Activated CD4-positive, CD25-positive, alpha-beta regulatory T cell (primary cell): ENCODE measurements at places on chromosomes 7 and 10.

DNA sequence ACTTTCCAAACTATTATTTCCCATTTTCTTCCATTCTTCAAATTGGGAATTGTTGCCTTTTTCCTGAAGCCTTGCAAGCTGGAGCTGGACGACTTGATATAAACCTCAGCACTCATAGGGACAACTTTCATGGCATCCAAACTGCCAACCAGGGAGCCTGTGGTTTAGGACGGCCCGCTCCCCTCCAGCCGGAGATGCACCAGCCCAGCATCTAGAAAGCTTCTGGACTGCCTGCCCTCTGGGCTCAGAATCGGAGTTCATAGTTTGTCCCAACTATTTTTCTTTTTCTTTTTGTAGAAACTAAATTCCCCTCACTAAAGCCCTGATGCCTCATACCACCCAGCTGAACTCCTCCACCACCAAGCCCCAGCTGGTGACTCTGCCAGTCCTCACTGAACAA is 200.3 kb downstream of the DNAJB6 start:
- DNase-seq, result no peak

- DNase-seq, result no peak
Observed at GRCh38 chr10:3702056-3702546, 82.9 kb downstream of the KLF6 start.

DNA sequence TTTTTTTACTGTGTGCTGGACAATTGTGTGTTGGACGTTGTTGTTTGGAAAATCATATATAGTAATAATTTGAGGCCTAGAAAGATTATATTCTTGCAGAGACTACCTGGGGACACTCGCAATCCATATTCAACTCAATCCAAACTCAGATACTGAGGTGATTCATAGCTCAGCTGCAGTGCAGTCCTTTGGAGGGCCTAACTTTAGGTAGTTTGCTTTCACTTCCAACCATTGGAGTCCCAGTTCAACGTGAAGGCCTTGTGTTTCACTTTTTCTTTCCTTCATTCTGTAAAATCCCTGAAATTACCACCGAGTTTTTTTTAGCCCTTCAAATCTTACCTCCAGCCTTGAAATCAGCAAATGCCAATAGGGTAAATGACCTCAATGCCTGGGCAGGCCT is 32.3 kb downstream of the ATRNL1 start:
- DNase-seq, result no peak

DNA sequence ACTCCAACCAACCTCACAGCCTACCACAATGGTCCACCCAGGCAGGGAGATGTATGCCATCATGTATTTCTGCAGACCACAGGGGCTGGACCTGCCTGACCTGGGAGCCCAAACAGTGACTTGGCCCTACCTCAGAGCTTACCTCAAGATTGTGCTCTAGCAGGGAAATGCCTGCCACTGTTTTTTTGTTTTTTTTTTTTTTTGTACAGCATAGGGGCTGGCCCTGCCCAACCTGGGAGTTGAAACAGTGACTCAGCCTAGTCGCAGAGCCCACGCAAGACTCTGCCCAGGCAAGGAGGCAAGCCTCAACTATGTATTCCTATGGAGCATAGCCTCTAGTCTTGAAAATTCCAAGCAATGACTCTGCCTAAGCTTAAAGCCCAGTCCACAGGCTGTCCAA is 39.3 kb upstream of the CDK6 start:
- no peak for DNase-seq

DNA sequence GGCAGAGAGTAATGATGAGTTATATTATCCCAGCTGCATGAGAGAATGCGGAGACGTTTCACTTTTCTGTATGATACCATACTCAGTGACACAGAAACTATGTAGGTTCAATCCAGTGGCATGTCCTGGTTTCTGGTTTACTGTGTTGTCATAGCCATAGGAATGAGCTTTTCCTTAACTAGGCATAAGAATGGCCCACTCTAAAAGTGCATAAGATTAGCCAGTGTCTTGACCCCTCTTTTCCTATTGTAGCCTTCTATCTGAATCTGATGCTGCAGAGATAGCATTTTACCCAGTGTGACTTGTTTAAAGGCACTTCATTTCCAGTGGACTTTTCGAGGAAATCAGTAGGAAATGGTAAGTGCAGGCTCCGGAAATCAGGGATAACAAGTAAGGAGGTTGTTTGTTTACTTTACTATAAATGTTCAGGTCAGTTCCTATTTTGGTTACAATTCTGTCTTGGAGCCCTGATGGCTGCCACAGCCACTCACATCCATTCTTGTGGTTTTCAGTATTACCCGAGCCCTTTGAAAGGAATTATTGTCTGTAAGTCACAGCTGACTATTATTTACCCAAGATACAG is 70.5 kb downstream of the SEMA3A start:
- DNase-seq, result no peak

- DNase-seq, result no peak
Observed at GRCh38 chr10:113905756-113906155, 51.3 kb downstream of the NHLRC2 start.

DNA sequence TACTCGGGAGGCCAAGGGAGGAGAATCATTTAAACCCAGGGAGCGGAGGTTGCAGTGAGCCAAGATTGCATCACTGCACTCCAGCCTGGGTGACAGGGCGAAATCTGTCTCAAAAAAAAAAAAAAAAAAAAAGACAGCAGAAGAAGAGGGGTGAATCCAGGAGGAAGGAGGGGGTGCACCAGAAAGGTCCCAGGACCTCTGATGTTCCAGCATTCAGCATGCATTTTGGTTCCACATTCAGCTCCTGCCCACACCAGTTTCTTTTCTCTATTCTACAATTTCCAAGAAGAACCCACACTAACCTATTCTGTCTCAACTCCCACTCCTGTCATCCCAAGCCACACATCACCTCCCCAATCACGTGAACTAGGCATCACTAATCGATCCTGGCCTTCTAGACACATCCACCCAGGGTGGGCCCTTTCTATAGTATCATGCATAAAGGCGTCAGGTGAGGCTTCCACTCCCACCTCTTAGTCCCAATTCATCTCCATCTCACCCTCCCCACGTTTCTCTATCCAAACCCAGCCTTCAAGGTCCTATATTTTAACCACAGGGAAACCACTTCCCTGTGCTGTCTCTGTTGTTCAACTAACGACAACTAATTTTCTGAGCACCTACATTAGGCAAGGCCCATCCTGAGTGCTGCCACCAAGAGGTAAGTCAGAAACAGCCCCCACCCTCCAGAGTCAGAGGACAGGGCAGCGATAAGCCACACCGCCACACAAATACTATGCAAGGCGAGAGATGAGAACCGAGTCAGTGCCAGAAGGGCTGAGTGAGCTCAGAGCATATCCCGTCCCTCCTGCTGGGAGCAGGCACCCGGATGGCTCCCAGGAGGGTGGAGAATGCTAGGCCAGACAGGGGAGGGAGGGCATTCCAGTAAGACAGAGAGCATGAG is 2.2 kb downstream of the ANXA11 start:
- peak; percentile 20 for DNase-seq

- no peak for DNase-seq
Observed at GRCh38 chr10:120971671-120972070, 120.5 kb downstream of the WDR11 start.

GRCh38 chr10:110973400-110973799 is 54.0 kb downstream of the SHOC2 start:
- DNase-seq, result no peak

- no peak for DNase-seq
Observed at GRCh38 chr10:61918140-61918539, 16.6 kb downstream of the ARID5B start.

DNA sequence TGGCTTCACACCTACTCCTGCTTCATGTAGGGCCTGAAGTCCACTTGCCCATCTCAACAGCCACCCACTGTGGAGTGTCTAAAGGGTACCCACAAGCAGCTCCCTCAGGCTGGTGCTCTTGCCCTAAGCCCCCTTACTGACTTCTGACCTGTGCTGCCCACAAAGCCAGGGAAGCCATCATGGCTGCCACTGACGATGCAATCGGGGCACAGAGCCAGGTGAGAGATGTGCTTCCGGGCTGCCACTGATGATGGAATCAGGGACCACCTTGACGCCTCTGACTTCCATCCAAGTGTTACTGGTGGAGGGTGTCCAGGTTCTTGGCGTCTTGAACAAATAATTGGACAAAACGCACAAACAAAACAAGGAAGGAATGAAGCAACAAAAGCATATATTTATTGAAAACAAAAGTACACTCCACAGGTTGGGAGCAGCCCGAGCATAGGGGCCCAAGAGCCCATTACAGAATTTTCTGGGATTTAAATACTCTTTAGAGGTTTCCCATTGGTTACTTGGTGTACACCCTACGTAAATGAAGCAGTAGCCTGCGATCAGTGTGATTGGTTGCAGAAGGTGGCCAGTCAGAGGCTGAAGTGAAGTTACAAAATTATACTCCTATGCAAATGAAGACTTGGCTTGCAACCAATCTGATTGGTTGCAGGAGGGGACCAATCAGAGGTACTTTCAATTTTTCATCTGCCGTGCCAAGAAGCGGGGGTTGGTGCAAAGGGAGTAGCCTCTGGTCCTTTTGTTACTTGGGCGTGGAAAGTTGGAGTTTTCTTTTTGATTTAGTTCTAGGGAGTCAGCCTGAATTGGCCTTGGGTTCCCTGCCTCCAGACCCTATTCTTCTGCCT is 4.5 kb downstream of the CPA2 start:
- no peak for DNase-seq

- no peak for DNase-seq
Observed at GRCh38 chr7:30557245-30557644, 37.4 kb upstream of the GARS1 start.

- DNase-seq, result no peak
Observed at GRCh38 chr7:155543011-155543876, 3.1 kb downstream of the CNPY1 start.

DNA sequence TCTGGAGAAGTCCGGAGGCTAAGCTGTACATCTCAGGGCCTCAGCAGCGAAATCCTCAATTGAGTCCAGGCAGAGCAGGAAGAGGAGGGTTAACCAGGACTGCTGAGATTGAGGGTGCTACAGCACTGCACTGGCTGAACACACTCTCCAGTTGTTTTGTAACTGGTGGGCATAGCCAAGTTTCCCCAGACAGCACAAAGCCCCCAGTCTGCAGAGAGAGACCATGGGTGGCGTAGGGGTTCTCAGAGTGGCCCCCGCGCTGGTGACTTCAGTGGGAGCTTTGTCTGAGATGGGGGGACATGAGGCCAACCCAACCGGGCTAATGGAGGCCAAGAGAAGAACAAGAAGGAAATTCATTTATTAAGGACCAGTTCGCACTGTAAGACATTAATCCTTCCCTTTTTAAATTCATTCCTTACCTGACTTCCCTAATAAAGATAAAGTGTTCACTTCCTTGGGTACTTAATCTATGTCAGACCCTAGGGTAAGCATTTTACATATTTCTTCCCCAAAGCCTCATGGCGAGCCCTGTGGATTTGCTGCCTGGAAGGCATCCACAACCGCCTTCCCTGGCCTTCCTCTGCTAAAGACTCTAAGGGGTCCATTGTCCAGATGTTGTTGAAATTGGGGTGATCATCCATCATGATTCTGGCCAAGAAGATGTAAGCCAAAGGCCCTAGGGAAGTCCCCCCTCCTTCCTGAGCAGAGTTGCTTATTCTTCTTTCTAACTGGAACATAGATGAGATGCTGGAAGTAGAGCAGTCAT is 121.4 kb upstream of the CHST15 start:
- DNase-seq, result no peak
